ENCODE measurements at places on chromosomes 1 and 21. TPM values are rescaled to one million over a fixed set of nuclear protein-coding genes. Genes with fewer than 3 reads are reported as not detected.

GNAT2 gene
- 0.17 TPM for total RNA-seq

FOXO6 gene
- total RNA-seq, result 0.80 TPM

RNF223 gene
- 0.23 TPM for total RNA-seq

CFHR4 gene
- not detected for total RNA-seq

BEND5 gene
- total RNA-seq, result not detected

ZZZ3 gene
- total RNA-seq, result 13.6 TPM

SSBP3 gene
- total RNA-seq, result 5.4 TPM

OR2M3 gene
- not detected for total RNA-seq

SYTL1 gene
- 0.39 TPM for total RNA-seq

PLOD1 gene
- 85.0 TPM for total RNA-seq

PGLYRP4 gene
- not detected for total RNA-seq

GJA5 gene
- total RNA-seq, result not detected

CYP4A11 gene
- not detected for total RNA-seq

KRTAP20-3 gene
- total RNA-seq, result not detected

All from A549 treated with Mapracorat at 1 μM for 4 hours (cell line).